ENCODE measurements at places on chromosomes 5 and 9.

- DNase-seq, result no peak
Observed at GRCh38 chr5:148540647-148541046, 113.7 kb downstream of the HTR4 start.

DNA sequence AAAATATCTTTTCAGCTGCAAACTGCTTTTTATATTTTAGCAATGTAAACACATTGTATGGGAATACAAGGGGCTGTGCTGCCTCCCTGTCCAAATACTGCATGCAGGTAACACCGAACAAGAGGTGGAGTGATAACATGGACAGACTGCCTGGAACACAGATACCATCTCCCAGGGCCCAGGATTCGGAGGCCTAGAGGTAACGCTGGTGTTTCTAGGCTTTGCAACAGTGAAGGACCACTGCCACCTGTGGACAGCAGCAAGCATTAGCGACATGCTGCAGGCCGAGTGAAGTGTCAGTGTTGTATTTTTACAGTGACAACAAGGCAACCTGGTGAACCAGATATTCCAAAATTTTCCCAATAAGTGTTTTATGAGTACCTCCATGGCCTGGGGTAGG lies 379.1 kb downstream of the DMRT2 start:
- no peak for DNase-seq

DNA sequence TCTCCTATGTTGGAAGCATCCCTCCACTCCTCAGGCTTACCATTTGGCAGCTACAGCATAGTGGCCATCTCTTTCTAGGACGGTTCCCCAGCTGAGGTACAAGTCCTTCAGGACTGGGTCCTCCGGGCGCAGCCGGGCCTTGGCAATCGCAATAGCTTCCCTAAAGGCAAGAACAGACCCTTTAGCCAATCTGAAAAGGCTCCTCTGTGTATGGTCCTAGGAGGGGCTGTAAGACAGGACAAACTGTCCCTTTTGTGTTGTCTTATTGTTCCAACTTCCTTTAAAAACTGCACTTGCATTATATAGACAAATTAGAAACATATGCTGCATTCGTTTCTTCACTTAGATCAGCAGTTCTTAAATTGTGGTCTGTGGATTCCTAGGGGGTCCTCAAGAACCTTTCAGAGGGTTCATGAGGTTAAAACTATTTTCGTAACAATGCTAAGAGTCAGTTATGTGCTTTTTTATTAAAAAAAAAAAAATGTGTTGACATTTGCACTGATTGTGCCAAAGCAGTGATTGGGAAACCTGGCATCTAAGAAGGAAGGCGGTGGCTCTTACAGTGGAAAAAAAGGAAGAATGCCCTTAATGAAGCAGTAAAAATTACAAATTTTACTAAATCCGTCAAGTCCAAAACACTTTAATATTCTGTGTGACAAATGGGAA lies 38.7 kb downstream of the GEMIN5 start:
- no peak for DNase-seq

GRCh38 chr5:159531554-159532105 lies 201.3 kb upstream of the IL12B start:
- no peak for DNase-seq

DNA sequence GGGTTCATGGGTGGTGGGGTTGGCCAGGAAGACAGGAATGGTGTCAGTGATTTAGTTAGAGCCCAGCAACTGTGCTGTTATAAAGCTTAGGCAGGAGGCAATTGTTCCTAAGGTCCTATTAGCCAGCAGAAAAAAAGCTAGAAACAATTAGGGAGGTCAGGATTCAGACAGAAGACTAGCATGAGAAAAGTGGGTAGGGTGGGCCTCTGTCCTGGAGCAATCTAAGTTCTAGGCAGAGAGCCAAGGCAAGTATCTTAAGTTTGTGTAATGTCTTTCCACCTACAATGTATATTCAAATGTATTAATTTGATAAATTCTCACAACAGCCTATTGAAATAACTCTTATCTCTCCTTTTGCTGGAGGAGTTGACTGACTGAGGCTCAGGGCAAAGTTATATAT lies 6.1 kb upstream of the ZFAND5 start:
- DNase-seq, result no peak

DNA sequence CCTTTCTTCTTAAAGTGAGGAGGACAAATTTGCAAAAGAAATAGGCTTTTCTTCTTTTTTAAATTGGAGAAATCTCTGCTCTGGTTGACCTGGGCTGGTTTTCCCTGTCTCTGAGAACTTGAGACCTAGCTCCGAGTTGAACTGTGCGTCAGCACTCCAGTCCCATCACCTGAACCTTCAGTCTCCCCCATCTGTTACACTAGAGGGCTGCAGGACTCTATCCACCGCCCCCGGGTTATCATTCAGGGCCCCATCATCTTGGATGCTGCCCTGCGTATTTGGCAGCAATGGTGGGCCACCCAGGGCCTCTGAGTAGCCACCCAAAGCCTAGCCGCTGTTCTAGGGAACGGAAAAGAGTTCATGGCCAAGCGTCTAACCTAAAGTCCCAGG lies 2.5 kb downstream of the FOXE1 start:
- no peak for DNase-seq

DNA sequence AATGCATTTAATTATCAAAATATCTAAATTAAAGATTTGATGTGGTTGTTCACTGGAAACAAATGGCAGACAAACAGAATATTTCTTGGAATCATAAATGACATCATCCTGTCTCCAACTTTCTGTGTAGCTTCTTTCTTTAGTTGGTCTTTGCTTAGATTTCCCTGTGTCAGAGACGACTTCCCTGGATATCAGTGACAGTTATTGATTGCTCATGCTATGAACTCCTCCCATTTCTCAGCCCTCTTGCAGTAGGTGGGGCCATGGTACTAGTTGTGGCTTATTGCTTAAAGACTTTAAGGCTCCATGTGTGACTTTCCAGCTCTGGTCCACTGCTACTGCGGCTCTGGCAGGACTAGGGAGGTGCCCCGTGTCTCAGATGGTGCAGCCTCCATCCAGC lies 592.6 kb downstream of the MTRR start:
- DNase-seq, result no peak

- DNase-seq, result no peak
Observed at GRCh38 chr9:96109680-96110351, 192.2 kb downstream of the HSD17B3 start.

DNA sequence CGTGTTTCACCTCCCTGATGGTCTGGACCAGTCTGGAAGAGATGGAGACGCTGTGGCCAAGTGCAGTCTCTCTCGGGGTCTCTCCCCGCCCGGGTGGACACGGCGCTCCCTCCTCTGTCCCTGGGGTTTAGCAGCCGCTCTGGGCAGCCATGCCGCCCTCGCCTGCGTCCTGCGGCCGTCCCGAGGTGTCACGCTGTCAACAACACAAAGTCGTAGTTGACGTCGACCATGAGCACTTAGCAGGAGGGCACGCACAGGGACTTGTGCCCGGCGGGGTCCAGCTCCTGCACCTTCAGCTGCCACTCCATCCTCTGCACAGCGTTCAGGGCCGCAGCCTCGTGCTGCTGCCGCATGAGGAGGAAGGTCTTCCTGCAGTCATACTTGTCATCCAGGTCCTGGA lies 368.9 kb downstream of the CDH9 start:
- no peak for DNase-seq

GRCh38 chr5:74994826-74995225 lies 57.5 kb downstream of the GCNT4 start:
- no peak for DNase-seq

DNA sequence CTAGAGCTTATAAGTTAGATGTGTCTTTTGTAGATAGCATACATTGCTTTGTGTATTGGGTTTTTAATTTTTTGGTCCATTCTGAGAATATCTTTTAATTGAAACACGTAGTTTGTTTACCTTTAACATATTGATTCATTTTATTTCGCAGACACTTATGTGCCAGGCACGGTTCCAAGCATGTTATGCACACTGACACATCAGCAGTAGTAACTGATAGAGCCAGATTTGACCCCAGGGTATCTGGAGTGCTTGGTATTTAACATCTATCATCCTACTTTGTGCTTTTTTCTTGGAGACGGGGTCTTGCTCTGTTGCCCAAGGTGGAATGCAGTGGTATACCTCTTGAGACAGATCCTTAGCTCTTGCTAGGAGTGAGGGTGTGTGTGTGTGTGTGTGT lies 71.9 kb downstream of the USP20 start:
- no peak for DNase-seq

GRCh38 chr5:82879089-82879488 lies 198.1 kb downstream of the TMEM167A start:
- DNase-seq, result no peak

DNA sequence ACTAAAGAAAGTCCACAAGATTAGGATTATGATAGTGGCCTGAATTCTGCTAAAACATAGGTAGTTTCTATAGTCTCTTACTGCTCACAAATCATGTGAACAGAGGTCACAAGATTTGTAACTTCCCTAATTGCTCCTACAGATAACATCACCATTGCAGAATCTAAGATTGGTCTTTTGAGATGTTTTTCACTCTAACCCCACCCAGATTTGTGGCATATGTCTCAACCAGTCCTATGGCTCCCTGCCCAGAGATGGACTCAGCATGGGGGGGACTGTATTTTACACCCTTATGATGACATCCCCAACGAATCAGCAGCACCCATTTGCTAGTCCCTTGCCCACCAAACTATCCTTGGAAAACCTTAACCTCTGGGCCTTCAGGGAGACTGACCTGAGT lies 1046.2 kb downstream of the CDH12 start:
- DNase-seq, result no peak

- no peak for DNase-seq
Observed at GRCh38 chr5:72301557-72301956, 18.5 kb downstream of the MRPS27 start.

- no peak for DNase-seq
Observed at GRCh38 chr9:132644251-132644650, 25.5 kb downstream of the DDX31 start.

DNA sequence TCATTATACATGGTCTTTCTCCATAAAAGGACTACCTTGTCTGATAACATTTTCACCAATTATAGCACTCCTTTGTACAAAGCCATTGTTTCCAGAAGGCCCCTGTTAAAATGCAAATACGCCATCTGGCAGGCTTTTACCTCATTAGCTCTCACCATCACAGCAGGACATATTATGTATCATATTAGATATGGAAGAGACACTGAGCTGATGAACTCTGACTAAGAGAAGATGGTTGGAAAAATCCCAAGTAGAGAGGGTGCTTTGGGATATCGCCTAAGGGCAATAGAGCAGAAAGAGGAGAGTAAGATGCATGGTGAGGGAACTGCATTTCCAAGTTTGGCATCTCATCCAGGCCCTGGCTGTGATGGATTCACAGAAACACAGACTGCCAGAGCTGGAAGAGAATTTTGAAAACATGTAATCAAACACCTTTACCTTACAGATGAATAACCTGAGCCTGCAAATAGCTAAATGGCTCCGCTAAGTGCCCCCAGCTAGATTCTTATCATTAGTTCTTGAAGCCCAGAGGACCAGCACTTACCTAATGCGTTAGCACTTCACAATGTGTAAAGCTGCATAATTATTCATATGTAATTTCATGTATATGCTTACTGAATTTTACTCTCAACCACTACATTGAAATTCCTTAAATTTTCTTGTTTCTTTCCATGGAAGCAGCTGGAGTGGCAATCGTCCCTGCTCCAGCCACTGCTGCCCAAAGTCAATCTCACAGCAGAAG lies 393.6 kb upstream of the IZUMO3 start:
- no peak for DNase-seq

- DNase-seq, result no peak
Observed at GRCh38 chr5:160493806-160494338, 72.2 kb downstream of the PTTG1 start.

- peak; percentile 57 for DNase-seq
Observed at GRCh38 chr9:136991993-136992818, at the start of gene PAXX. PAXX (plus strand) TSS chr9:136992422; CDS start chr9:136992444, 22 bp downstream.

DNA sequence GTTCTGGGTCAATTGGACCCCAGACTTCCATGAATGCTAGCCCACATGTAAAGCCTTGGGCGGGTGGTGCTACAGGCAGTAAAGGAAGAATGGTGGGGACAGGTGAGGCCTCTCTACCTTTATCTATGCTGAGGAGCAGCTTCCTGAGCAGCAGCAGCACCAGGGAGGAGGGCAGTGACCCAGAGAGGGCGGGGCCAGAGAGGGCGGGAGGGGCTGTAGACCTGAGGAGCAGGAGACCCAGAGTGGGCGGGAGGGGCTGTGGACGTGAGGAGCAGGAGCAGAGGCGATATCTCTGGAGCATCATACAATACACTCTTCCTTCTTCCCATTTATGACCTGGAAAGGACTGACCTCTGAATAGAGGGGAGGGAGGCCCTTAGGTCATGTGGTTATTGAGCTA lies 165.9 kb downstream of the MTRR start:
- no peak for DNase-seq

DNA sequence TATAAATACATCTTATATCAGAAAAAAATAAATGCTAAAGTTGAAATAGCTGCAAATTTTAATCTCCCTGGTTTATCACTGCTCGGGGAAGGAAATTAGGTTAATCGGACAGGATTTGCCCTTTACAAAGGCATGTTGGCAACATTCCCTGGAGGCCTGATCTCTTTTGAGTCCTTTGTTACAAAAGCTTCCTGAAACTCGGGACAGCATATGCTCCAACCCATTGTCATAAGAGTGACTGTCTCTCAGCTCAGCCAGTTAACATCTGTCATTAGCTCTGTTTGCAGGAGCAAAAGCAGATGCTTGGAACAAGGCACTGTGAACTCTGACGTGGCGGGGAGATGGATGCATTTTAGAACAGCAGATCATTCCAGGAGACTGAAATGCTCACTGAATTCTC lies 80.6 kb downstream of the MYO10 start:
- DNase-seq, result peak; percentile 67

- no peak for DNase-seq
Observed at GRCh38 chr5:55498457-55498856, 36.3 kb downstream of the PLPP1 start.

- no peak for DNase-seq
Observed at GRCh38 chr9:135049460-135049859, 38.0 kb upstream of the OLFM1 start.

GRCh38 chr5:56838409-56839039 lies 23.2 kb downstream of the MAP3K1 start:
- DNase-seq, result no peak

DNA sequence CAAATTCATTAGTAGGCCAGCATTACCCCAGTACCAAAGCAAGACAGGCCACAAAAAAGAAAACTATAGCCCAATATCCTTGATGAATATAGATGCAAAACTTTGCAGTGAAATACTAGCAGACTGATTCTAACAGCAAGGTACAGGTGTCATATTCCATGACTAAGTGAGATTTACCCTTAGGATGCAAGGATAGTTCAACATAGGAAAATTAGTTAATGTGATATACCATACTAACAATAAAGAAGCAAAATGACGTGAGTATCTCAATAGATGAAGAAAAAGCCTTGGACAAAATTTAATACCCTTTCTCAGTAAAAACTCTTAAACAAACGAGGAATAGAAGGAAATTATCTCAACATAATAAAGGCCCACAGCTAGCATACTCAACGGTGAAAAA lies 13.3 kb downstream of the ZNF131 start:
- no peak for DNase-seq

- DNase-seq, result no peak
Observed at GRCh38 chr5:157670662-157671591, at the start of gene C5orf52. C5orf52 (plus strand) TSS chr5:157671533; CDS start chr5:157671615, 82 bp downstream.

GRCh38 chr5:146001544-146002190 lies 65.3 kb downstream of the SH3RF2 start:
- DNase-seq, result no peak

- DNase-seq, result no peak
Observed at GRCh38 chr5:57193757-57194413, 20.0 kb downstream of the GPBP1 start.

- DNase-seq, result no peak
Observed at GRCh38 chr5:108115673-108116072, 266.2 kb downstream of the FBXL17 start.

Data from pulmonary artery endothelial cell (primary cell).